Cerebellum (tissue), 4 donors: ENCODE measurements at places on chromosomes 7 and 10. TPM values are rescaled to one million over a fixed set of nuclear protein-coding genes. Genes with fewer than 3 reads are reported as not detected.

The VSTM4 gene
- total RNA-seq, result 10.4 TPM

The FAM237B gene
- not detected for total RNA-seq

The ZNF239 gene
- 14.1 TPM for total RNA-seq

DNA sequence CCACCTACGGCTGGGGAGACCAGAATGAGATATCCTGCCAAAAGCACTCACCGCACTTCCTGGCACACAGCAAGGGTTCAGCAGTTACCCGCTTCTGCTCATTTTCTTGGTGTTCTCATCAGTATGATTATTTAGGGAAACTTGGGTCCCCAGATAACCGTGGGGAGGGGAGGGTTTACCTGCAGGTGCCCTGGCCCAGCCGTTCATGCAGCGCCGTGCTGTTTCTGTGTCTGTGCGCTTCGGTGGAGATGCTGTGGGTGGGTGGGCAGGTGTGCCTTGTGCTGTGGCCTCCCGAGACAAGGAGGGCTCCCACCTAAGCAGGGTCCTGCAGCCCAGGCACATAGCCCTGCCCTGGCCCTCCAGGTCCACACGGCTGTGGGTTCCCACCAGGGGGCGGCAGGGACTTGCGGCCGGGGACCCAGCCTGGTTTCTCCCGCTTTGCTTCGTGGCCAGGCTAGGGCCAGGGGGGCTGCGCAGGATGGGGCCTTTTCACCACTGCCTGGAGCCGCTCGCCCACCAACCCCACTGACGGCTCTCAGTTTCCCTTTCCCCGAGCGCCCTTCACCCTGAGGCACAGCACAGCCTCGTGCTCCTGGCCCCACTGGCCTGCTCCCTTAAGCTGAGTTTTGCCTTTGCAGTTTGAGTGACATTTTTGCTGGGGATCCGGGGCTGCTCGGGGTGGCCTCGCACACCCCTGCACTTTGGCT is 78.5 kb downstream of the LHPP start:
- DNase-seq, result no peak

DNA sequence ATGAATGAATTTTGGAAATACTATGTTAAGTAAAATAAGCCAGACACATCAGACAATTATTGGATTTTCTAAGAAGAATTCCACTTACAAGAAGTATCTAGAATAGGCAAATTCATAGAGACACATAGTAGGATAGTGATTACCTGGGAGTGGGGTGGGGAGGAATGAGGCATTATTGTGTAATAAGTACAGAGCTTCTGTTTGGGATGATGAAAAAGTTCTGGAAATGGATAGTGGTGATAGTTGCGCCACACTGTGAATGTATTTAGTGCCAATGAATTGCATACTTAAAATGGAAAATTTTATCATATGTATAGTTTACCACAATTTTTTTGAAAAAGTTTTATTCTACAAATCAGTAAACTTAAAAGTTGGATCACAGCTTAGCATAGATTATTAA is 297.2 kb upstream of the KAT6B start:
- DNase-seq, result no peak
